ENCODE measurements at places on chromosomes 2 and 18.

- no peak for DNase-seq
These were observed 173.0 kb downstream of the DDX1 start for GRCh38 chr2:15764683-15765011.

DNA sequence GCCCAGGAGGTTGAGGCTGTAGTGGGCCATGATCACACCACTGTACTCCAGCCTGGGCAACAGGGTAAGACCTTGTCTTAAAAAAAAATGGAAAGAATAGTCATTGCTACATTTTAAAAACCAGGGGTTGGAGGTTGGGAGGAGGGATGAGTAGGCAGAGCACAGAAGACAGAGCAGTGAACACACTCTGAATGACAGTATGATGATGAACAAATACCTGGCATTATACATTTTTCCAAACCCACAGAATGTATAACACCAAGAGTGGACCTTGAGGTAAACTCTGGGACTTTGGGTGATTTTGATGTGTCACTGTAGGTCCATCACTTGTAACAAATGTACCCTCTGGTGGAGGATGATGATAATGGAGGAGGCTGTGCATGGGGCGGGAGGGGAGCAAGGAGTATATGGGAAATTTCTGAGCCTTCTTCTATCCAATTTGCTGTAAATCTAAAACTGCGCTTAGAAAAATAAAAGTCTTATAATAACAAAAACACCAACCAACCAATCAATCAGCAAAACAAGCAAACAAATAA lies 111.4 kb upstream of the PGAP1 start:
- DNase-seq: no peak

GRCh38 chr2:29130295-29130694 lies 15.1 kb downstream of the CLIP4 start:
- DNase-seq: no peak

DNA sequence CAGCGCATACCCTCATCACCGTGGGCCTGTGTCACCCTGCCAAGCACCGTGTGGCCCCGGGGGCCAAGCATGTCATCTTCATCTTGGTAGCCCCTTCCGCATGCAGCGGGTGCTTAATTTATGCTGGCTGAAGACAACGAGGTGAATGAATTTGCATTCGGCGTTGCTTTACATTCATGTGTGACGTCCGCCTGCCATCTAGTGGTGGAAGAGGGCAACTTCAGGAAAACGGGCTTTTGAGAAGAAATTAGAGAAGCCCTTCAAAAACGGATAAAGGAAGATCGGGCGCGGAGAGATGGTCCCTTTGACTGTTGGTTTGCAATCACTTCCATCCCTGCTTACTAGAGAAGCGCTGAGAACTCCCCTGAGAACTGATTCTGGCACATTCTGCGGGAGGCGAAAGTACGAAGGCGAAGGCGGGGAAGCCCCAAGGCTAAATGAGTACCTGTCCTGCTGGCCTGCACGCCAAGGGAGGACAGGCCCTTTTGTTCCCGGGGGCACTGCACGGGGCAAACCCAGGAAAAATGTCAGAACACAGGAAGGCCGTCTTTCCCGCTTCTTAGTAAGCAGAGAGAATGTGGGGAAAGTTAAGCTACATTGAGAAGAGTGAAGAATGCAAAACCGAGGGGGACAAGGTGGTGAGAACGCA lies 145.9 kb downstream of the ZNF516 start:
- peak; percentile 63 for DNase-seq

DNA sequence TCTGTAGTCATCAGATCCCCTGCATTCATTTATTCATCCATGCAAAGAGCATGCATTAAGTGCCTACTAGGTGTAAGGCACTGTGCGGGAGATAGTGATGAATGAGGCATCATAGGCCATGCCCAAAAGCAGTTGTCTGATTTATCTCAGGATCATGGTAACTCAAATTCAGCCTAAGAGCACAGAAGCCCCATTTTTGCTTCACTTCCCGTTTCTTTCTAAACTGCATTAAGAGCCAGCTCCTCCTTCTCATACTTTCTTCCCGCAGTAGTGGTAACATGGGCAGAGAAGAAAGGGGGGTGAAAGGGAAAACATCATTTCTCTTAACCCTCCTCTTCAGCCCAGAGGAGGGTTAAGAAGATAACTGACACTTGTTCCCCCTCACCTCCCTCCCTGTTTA lies 2.9 kb downstream of the GPR45 start:
- no peak for DNase-seq

- DNase-seq: peak; percentile 7
These were observed 141.9 kb upstream of the CTAGE1 start for GRCh38 chr18:22559414-22560274.

DNA sequence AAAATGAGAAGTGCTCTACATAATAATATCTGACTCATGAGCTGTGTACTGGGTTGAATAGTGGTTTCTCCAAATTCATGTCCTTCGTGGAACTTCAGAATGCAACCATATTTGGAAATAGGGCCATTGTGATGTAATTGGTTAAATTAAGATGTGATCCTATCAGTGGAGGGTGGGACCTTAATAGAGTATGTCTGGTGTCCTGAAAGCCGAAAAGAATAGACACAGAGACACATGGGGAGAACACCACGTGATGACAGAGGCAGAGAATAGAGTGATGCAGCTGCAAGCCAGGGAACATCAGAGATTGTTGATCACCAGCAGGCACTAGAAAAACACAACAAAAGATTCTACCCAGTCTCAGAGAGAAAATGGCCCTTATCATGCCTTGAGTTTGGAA lies 310.1 kb downstream of the EXOC6B start:
- no peak for DNase-seq

- no peak for DNase-seq
These were observed 37.6 kb upstream of the TWSG1 start for GRCh38 chr18:9297007-9297393.

DNA sequence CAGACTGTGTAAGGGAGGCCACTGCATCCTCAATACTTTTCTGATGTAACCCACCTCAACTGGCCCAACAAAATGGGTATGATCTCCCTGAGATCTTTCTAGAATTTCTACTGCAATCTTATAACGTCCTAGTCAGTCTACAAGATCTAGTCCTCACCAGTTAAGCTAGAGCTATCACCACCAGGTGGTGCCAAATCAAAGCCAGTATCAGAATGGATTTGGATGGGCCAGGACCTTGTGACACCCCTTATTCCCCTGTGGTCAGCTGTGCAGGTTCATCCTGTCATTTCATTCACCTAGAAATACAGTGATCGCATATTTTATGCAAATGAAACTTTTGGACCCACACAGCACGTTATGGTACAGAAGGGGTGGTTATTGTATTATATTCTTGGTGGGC lies 90.3 kb downstream of the OLA1 start:
- DNase-seq: peak; percentile 25

DNA sequence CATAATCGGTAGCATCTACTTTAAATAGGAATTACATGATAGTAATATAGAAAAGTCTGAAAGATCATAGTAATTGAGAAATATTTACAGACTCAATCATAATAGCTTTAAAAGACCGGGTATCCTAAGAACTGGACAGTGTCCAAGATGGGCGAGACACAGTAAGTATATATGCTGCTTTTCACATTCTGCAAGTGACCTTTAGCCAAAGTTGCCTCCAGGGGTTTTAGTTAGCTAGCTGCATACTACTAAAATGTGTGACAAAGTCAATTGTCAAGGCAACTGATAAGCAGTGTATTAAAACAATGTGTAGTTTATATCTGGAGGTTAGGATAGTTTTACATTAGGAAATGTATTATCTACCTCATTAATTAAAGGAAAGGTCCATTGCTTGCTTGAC lies 24.6 kb downstream of the CD302 start:
- no peak for DNase-seq

DNA sequence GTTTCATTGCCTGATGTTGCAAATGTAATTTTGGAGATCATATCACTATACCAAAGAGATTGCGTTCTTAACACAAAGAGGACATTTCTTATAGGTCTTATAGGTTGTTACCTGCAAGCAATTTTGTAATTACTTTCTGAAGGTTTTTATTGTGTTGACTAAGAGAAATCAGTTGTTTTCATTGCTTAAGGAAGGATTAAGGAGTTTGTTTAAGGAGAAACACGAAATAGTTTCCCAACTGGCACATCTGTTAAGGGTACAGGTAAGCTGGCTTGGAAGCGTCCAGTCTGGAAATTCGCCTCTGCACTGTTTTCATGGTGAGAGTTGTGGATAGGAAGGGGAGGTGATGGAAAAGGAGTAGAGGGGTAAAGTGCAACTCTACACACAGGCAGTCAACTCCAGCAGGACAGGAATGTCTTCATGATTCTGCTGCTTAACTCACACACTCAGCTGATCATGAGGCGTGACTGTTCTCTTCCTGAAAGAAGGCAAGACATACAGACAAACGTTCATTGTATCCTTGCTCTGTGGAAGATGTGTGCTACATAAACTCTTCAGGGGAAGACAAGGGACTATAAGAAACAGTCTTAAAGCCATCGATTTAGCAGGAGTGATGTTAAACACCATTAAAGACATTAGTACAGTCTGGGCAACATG lies 61.4 kb upstream of the ACSL3 start:
- DNase-seq: no peak

- no peak for DNase-seq
These were observed 52.3 kb downstream of the HK2 start for GRCh38 chr2:74886251-74886650.

DNA sequence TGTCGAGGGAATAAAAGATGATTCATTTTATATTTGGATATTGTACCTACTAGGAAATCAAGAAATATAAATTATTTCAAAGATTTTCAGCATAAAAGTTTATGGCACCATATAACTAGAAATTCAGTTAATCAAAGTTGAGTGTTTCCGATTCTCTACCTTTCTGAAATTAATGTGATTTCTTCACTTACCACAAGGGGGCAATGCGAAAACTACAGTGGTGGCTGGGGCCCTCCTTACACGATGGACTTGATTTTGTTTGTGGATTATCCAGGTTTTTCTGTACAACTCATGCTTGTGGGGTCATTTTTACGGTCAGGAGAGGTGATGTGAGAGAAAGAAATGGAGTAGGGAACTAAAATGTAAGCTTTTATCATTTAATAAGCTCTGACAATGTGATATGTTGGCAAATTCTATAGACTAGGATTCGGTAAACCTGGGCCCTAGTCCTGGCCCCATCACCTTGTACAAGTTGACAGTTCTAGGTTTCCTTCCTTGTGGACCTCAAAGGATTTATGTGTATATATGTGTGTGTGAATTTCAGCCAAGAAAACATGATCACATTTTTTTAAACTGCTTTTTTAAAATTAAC lies 47.6 kb downstream of the G6PC2 start:
- DNase-seq: peak; percentile 18

GRCh38 chr18:7889515-7889914 lies 322.4 kb downstream of the PTPRM start:
- no peak for DNase-seq

- no peak for DNase-seq
These were observed 44.5 kb downstream of the COL3A1 start for GRCh38 chr2:189018631-189019030.

- no peak for DNase-seq
These were observed 14.6 kb upstream of the CREG2 start for GRCh38 chr2:101401906-101402305.

GRCh38 chr2:53559302-53559966 lies 208.2 kb upstream of the CHAC2 start:
- no peak for DNase-seq

DNA sequence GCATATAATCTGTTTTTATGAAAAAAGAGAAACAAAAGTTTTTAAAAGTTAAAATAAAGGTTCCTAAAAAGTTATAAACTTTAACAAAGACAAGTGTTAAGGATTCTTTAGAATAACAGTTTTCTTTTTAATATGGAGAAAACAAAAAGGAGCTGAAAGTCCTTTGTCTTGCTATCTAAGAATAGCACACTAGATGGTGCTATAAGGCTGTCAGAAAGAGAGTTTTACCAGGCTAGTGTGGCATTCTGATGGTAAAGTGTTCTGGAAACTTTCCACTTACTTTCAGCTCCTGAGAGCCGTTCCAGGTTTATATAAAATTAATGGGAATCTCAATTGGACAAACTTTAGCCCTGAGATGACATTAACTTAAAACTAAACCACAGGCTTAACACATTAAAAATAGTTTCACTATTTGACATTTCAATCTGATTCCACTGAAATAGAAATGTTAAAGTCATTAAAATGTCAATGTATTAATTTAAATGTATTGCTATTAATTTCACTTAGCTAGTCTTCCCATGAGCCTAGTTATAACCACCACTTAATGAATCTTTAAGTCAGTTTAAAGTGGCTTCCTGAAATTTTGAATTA lies 3.7 kb downstream of the FBXO48 start:
- DNase-seq: peak; percentile 72

GRCh38 chr2:166449439-166449838 lies 44.6 kb downstream of the SCN7A start:
- no peak for DNase-seq

DNA sequence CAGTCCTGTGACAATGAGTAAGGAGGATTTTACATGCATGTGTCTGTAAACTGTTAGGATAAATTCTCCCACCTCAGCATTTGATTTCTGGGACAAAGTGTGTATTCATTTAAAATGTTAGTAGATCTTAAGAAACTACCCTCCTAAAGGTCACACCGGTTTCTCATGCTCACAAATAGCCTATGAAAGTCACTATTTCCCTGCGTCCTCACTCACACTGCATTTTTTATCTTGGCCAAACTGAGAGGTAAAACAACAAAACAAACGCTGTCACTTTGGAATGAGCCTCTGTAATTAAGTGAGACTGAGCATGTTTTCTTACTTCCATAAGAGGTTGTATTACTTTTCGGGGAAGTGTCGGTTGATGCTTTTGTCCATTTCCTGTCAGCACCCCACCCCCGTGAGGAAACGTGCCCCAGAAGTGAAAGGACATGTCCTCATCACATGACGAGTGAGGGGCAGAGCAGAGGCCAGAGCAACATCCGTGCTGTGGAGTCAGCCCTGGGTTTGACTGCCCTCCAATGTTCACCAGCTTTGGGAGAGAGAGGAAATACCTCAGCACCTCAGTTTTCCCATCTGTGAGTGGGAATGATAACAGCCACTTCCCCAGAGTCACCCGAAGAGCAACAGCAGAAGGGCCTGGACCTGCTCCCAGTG lies 3.1 kb downstream of the GYPC start:
- peak; percentile 53 for DNase-seq

- DNase-seq: no peak
These were observed 790.5 kb upstream of the ID2 start for GRCh38 chr2:7891312-7891711.

GRCh38 chr2:45889620-45890370 lies 238.3 kb downstream of the PRKCE start:
- no peak for DNase-seq

DNA sequence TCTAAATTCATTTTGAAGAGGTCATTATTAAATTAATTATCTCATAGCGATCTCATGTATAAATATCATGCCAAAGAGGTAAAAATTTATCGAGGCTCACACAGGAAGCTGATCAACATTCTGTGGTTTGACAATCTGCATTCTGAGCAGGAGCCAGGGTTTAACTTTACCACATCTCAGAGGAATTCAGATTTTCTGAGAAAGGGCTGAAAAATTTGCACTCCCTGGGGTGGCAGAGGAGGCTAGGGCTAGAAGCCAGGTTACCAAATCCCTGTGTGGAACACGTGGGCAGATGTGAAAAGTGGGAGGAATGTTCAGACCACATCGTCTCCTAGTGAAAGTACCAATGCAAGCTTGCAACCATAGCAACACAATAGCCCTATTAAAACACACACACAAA lies 63.5 kb upstream of the CTLA4 start:
- DNase-seq: peak; percentile 81

- DNase-seq: no peak
These were observed 690.9 kb upstream of the TMEFF2 start for GRCh38 chr2:192885569-192886160.

GRCh38 chr18:46751882-46752281 lies 5.0 kb downstream of the ST8SIA5 start:
- no peak for DNase-seq

GRCh38 chr18:45512363-45512953 lies 102.8 kb upstream of the SLC14A2 start:
- DNase-seq: no peak

GRCh38 chr2:96320728-96321622 lies 4.1 kb upstream of the ITPRIPL1 start:
- peak; percentile 22 for DNase-seq
